A549 treated with Hydrocortisone at 1 μM for 4 hours (cell line): ENCODE measurements at places on chromosomes 6 and 20. TPM values are rescaled to one million over a fixed set of nuclear protein-coding genes. Genes with fewer than 3 reads are reported as not detected.

Gene NKX2-2
- not detected in 5 replicates for total RNA-seq

Gene COL9A1
- total RNA-seq = not detected in 5 replicates

Gene HRH3
- not detected in 5 replicates for total RNA-seq

Gene CDC5L
- 10.6 to 18.1 TPM (median 12.1 TPM) in 5 replicates for total RNA-seq

Gene FRMD1
- total RNA-seq = 0.03 to 0.07 TPM in 2 of 5 replicates, not detected in the others

Gene EDEM2
- 53.4 to 59.5 TPM (median 56.5 TPM) in 5 replicates for total RNA-seq

Gene PERP
- 72.2 to 78.3 TPM (median 77.8 TPM) in 5 replicates for total RNA-seq

Gene CNKSR3
- total RNA-seq = 7.2 to 10.7 TPM (median 7.9 TPM) in 5 replicates
